Activated T-cell treated with anti-CD3 and anti-CD28 coated beads for 4 hours (primary cell): ENCODE measurements at places on chromosomes 4 and X.

DNA sequence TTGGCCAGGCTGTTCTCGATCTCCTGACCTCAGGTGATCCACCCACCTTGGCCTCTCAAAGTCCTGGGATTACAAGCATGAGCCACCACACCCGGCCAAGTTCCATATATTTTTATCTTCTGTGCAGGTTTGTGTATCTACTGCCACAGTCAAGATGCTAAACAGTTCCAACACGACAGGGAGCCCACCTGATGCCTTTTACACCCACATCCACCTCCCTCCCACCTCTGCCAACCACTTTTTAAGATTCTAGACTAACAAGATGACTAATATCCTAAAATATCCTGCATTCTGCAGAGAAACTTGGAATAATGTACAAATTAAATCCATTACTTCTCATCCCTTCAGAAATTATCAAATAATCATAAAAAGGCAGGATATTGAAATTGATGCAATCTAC lies 19.3 kb upstream of the RPL34 start:
- DNase-seq: no peak

- no peak for DNase-seq
These were observed 1232.4 kb downstream of the STIM2 start for GRCh38 chr4:28093071-28093470.

- no peak for DNase-seq
These were observed 281.0 kb upstream of the MAOA start for GRCh38 chrX:43375136-43375535.

DNA sequence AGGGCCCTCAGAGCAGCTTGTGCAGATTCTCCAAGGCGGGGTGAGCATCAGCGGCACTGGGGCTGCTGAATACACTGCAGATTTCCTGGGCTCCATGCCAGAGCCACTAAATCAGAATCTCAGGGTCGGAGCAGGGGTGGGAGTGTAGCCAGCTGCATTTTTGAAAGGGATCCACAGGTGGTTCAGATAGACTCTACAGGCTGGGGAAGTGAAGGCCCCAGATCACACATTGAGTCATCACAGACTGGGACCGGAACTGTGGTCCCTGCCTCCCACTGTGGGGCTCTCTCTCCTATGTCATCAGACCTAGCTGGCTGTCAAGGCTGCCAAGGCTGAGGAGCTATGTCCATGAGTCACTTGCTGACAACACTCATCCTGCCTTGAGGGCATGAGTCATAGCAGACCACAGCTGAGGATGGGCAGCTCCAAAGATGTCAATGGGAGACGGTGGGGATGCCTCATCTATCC lies 162.3 kb upstream of the MAMLD1 start:
- DNase-seq: peak; percentile 4

GRCh38 chr4:62193761-62194160 lies 993.6 kb downstream of the ADGRL3 start:
- DNase-seq: no peak
